ENCODE measurements at places on chromosomes 5 and 9. TPM values are rescaled to one million over a fixed set of nuclear protein-coding genes. Genes with fewer than 3 reads are reported as not detected.

The HSPB3 gene
- 3.9 TPM for total RNA-seq

GRCh38 chr9:76038431-76038830 lies 148.0 kb downstream of the PCSK5 start:
- no peak for DNase-seq

The PCDHB3 gene
- 1.8 TPM for total RNA-seq

The LYRM7 gene
- total RNA-seq, result 8.1 TPM

DNA sequence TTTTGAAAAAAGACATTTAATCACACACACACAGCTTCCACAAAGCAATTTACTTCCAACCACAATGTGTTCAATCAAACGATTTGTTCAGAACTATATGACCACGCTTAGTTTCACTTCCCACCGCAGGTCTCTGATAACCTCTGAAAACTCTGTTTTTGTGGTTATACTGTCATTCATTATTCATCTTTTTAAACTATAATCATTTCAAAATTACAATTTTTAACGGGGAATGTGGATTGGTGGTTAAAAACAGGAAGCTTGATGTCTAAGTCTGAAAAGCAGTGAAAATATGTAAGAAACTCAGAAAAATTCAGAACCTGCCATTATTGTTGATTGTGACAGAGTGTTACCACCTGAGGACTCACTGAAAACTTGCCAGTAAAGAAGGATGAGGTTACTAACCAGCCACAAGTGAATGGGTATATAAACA lies 12.7 kb upstream of the TMEM174 start:
- no peak for DNase-seq

- DNase-seq, result no peak
Observed at GRCh38 chr5:6359555-6360322, 18.6 kb downstream of the MED10 start.

The PCDHA1 gene
- not detected for total RNA-seq

DNA sequence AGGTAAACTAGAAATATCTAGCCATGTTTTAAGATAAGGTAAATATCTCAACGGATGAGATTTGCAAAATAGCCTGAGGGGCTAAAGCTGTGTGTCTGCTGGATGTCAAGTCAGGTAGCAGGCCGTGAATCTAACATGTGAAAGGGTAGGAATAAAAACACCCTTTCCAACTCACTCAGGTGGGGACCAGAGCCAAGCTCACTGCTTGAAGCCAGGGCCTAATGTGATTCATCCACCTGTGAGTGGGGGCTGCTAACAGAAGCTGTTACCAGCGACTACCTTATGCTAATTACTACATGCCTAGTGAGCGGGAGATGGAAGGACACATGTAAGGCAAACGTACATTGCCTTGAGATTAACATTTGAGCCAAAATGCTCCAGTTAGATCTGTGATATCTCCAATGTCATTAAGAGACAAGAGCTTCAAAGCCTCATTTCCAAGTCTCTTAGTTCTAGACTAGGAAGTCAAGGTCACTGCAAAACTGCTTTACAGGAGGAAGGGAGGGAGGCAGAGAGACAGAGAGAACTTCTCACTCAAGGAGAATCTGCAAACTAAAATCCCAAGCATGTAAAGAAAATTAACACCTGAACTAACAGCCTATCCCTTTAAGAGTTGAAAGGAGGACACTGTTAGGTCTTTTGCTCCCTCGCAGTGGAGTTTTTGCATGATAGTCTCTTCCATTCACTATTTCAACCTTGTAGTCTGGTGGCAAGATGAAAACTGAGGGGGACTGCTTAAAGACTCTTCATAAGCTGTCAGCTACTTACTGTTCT lies 141.6 kb upstream of the RPS23 start:
- no peak for DNase-seq

DNA sequence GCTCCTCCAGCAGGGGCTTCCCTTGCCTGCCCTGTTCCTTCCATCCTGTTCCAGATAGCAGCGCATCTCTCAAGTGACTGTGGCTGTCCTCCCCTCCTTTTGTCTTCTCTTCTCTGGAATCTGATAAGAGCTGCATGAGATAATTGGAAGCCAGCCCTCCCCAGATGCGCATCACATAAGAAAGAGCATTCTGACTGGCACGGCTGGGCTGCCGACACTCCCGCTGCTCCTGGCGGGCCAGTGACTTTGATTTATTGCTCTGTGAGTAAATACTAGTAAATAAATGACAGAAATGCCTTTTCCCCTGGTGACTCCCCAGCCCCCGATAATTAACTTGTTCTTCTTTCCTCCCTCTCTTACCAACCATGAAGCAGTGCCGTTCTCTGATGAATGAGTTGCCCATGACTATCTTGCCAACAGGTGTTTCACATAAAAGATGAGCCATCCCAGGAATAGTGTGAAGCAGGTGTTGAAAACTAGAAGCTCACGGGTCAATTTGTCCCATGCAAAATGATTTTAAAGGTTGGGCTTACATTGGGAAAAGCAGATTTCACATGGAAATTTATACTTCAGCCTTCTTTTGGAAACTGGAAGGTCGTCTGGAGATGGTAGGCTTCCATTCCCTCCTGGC lies 212.3 kb downstream of the ERCC6L2 start:
- no peak for DNase-seq

The SOHLH1 gene
- not detected for total RNA-seq

- DNase-seq, result no peak
Observed at GRCh38 chr5:148607406-148607805, 46.9 kb downstream of the HTR4 start.

DNA sequence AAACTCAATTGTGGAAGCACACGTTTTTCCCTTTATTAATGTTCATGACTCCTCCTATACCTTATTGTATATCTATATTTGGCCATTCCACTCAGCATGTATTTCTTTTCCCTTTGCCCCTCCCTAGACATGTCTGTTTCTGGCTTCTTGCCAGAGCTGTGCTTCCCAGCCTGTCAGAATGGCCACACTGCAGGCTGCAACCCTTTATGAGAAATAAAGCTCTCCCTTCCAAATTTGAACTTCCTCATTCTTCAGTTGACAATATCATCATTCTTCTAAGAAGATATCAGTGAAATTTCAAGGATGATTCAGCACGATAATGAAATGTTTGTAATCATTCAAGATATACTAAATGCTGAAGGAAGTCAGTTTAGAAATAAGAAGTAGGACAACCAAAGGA lies 107.6 kb upstream of the PRSS3 start:
- DNase-seq, result no peak

GRCh38 chr5:159212657-159213462 lies 3.5 kb upstream of the RNF145 start:
- DNase-seq, result no peak
